ENCODE measurements at places on chromosomes 5 and 9.
A peak's percentile ranks its signal among the peaks of the same experiment; 100 is the strongest.

- no peak for DNase-seq
Observed at GRCh38 chr5:140345919-140346347, 470 bp downstream of the HBEGF start.

- DNase-seq = no peak
Observed at GRCh38 chr5:103774721-103775120, 212.1 kb upstream of the NUDT12 start.

- no peak for DNase-seq
Observed at GRCh38 chr9:81028504-81028903, 660.8 kb downstream of the TLE1 start.

DNA sequence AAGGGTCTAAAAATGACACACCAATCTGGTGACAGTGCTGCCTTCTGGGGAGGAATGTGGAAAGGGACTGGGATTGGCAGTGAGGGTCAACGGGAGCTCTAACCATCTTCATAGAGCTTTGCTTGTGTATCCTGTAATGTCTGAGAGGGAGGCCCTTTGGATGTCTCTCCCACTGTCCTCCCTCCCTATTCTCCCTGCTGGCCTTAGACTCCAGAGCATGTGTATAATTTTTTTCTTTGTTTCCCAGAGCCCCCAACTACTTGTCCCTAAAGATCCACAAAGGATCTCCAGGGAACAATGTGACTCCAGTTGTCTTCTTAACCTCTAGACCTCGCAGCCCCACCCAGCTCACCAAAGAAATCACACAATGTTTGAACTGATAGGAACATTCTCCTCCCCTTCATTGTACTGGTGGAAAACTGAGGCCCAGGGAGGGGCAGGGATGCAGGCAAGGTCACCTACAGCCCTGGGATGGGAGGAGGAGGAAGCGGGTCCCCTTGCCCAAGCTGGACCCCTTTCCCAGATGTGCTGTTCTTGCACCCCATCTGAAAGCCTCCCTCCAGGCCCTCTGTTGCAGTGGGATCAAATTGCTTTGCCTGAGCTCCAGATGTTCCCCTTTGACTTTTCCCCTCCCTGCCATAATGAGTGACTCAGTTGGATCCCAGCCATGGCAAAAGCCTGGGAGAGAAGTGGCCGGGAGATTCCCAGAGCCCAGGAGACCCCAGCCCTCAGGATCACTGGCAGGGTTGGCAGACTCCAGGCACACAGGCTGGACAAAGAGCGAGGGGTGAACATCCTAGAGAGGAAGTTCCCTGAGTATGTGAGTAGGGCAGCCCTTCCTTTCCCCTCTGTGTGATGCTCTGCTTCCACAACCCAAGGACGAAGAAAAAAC is 21.8 kb downstream of the SPARC start:
- no peak for DNase-seq

- no peak for DNase-seq
Observed at GRCh38 chr5:119828541-119828940, 199.2 kb downstream of the FAM170A start.

DNA sequence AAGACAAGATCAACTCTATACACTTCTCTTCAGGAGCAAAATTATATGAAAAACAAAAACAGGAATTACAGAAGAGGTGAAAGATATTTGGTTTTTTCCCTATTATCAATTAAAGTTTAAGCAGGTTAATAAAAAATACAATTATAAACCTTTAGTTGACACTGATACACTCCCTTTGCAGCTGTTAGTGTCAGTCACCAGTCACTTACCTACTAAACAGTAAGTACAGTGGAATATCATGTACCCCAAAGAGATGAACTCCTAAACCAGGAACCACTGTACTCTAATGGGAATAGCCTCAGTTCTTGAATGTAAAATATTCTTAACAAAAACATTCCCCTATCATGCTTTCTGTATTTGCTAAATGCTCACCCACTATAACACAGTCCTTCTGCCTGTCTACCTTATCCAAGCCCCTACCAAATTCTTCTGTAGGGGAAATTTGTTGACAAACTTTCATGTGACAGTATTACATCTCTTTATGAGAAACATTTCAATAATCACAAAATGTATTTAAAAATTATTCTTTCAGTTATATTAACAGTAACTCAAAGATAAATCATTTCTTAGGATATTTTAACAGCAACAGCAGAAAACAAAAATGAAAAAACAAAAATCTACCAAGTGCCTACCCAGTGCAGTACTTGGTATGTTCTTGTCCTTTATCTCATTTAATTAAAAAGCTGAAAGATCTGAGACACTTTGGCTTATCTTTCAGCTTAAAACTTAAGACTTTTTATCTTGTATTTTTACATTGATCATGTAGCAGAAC is 212.8 kb downstream of the MLLT3 start:
- no peak for DNase-seq

DNA sequence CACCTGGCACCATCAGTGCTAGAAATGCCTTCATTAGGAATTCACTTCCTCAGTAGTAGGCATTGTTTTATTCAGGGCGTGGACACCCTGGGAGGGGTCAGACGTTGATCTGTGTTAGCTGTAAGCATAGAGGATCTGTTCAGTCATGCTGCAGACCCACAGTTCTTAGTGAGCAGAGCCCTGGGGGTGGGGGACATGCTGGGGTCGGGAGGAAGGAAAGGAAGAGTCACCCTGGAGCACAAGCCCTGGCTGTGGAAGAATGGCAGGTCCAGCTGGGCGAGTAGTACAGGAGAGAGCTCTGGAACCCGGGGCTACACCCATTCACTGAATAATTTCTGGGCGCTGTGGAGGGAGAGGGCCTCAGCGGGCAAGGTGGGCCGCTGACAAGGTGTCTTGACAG is 172.5 kb downstream of the FSTL4 start:
- DNase-seq = no peak

- DNase-seq = no peak
Observed at GRCh38 chr5:87829217-87829551, 416.5 kb upstream of the CCNH start.

GRCh38 chr5:62592558-62592957 is 13.9 kb downstream of the LRRC70 start:
- peak; percentile 22 for DNase-seq
